ENCODE measurements at places on chromosomes 2 and 18.

DNA sequence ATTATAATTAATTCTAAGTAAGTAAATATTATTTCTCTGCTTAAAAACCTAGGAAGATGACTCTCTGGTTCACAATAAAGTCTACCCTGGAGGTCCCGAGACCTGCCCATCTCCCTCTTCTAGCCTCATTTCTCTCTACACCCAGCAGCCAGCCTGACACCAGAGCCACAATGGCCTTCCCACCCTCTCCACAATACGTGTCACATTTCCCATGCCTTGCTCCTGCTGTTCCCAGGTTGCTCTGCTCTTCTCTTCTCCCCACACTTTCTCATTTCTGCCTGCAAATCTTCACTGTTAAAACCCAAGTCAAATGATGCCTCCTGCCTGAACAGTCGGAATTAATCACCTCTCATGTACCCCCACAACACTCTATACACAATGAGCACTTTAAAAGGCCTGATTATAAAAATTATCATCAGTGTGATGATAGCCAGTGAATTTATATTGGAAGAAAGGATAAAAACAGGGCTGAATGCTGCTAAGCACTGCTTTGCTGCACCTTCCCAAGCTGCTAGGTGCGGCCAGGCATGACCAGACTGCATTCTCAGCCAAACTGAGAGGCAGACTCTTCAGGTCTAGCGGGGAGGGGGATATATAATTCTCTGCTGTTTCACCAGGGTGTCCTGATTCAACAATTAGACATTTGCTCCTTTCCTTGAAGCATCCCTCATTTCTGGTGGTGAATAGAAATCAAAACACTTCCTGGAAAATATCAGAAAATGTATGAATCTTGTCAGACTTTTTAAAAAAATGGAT lies 160.6 kb downstream of the DTNA start:
- DNase-seq = no peak

- no peak for DNase-seq
Observed at GRCh38 chr2:124281541-124281940, 256.5 kb downstream of the CNTNAP5 start.

DNA sequence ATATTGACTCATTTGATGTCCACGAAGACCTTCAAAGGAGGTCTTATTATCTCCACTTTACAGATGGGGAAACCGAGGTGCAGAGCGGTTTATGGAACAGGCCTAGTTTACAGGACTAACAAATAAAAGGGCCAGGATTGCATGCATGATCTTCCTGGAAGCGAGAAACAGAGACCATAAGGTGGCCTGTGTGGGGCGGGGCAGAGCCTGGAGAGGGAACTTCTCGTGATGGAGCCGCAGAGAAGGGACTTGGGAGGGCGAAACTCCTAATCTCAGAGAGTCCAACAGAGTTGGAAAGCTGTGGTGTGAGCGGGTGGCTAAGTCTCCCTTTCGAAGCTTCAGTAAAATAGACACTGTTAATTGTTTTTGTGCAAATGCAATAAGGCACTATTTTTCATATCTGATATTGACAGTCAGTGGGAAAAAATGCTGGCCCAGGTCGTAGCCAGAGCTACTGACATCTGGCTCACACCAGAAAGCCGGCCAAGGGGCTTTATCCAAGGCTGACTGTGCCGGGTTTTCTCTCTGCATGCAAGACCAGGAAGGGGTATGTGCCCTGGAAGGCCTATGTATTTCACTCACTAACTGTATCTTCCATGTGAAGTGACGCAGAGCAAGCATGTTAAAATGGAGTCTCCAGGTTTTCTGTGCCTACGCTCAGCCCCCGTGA lies 4.5 kb downstream of the INPP5D start:
- DNase-seq = no peak

- no peak for DNase-seq
Observed at GRCh38 chr2:187988348-187988747, 303.3 kb upstream of the GULP1 start.

DNA sequence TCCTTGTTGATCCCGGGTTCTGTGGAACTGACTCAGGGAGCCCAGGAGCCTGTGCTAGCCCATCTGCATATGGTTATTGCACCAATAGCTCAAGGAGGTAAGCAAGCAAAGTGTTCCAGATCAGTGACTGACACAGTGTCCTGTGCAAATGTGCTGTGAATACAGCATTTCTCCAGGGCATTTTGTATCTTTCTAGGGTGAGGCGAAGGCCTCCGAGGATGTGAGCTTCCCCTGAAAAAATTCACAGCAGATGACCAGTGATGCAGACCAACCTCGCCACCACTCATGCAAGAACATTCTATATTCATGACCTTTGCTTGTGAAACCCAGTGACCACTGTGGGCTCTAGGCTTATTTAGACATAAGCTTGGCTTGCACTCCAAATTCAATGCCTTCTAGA lies 15.2 kb upstream of the NT5DC4 start:
- DNase-seq = no peak

DNA sequence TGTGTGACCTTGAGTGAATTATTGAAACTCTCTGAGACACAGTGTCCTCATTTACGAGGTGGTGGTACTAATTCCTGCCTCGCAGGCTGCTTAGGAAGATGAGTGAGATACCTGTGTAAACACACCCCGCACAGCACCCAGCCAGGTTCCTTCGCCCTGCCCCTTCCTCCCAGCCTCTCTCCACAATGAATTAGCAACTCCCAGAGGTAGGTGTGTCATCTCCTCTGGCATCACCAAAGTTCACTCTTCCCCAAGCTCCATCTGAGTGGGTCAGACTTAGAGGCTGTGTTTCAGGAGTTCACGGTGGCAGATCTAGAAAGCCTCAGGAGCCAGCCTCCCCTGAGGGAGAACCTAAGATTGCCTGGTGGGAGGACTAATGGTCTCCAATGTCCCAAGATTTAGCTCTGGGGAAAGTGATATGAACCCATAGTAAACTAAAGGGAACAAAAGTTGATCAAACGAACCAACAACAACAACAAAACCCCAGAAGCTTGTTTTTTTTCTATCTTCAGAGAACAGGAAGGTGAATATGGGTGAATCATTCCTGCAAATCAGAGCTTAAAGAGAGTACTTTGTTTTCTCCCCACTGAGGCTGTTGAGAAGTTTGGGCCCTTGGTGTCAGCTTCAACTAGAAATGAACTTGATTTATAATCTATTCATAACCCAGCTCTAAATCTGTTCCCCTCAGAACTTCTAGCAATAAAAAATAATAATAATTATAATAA lies 44.4 kb upstream of the NRP2 start:
- no peak for DNase-seq

GRCh38 chr18:12048010-12048826 lies 45.4 kb upstream of the ANKRD62 start:
- DNase-seq = no peak

All from SW 1271 (cell line).